GM03348 (cell line): ENCODE measurements at places on chromosomes 7 and 10.
A peak's percentile ranks its signal among the peaks of the same experiment; 100 is the strongest.

DNA sequence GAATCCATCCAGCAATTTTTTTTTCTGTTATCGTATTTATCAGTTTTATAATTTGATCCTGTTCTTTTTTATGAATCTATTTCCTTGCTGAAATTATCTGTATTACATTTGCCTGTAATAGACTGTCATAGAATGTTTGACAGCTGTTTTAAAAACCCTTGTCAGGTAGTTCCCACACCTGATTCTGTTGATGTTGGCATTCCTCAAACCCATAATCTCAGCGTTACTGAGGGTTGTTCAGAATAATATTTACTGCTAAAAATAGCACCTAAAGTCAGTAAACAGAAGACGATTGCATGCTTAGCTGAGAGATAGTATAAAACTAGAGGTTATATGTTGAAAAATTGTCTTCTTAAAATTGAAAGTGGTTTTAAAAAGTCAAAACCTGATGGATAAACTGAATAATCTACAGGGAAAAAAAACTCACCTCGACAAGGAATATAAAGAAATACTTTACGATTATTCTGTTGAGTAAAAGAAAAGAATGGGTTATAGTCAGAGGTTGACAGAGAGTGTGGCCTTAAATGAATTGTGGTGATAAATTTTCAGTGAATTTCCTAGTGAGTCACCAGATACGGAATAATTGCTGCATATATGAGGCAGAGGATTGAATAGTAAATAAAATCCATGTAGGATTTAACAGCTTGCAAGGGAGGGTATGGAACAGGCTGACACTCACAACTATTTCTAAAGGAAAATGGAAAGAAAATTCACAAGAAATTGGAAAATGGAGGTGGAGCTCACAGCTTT is 824.1 kb upstream of the IGFBP3 start:
- DNase-seq: no peak

DNA sequence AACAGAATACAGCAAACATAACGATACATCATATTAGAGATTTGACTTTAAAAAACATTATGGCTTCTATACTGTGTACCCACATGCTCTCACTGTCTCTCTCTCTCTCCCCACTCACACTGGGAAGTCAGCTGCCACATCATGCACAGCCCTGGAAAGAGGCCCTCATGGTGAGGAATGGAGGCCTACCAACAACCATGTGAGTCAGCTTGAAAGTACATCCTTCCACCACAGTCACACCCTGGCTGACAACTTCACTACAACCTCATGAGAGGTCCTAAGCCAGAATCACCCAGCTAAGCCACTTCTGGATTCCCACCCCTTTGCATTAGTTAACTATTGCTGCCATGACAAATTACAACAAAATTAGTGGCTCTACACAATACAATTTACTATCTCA is 23.3 kb upstream of the GPR22 start:
- DNase-seq: peak; percentile 29

GRCh38 chr10:88254091-88254490 is 329.0 kb downstream of the RNLS start:
- peak; percentile 67 for DNase-seq

DNA sequence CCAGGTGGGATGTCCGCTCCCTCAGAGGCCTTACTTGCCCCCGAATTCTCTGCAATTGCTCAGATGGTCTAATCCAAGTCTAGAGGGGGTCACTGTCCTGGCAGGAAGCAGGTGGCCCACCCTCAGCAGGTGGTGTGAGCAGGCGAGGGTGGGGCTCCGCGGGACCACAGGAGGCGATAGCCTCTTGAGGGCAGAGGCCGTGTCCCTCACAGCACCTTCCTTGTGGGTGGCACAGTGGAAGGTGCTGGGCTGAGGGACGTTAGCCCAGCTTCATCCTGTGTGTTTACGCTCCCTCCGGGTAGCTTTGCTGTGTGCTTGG is 38.3 kb upstream of the INPP5A start:
- no peak for DNase-seq

DNA sequence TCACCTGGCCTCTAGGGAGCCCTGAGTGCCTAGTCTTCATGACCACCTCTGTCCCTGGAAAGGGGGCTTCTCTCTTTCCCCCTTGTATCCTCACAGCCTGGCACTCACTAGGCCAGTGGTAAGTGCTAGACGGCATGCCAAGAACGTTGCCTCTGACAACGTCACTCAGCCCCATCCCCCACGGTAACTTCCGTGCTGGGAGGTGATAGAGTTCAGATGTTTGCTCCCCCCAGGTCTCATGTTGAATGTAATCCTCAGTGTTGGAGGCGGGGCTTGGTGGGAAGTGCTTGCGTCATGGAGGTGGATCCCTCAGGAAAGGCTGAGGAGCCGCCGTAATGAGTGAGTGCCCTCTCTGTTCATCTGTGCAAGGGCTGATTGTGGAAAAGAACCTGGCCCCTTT is 343.3 kb upstream of the MKI67 start:
- no peak for DNase-seq

DNA sequence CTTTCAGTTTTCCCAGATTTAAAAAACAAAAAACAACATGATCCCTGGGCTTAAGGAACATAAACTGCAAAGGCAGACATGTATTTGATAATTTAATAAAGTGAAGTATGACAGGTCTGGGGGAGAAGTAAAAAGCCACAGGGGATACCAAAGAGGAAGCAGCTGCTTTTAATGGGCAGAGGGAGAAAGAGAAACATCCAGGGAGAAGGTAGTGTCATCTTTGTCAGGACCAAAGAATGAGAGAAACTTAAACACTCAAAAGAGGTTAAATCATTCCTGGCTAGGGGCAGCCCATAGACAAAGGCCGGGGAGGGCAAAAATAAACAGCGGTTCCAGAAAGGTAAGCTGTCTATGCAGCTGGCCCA is 94.5 kb downstream of the GRB10 start:
- DNase-seq: no peak

- DNase-seq: peak; percentile 67
Measured at GRCh38 chr10:13993169-13993568, 337.6 kb downstream of the FRMD4A start.

GRCh38 chr10:79038841-79039201 is 29.9 kb upstream of the ZMIZ1 start:
- no peak for DNase-seq

DNA sequence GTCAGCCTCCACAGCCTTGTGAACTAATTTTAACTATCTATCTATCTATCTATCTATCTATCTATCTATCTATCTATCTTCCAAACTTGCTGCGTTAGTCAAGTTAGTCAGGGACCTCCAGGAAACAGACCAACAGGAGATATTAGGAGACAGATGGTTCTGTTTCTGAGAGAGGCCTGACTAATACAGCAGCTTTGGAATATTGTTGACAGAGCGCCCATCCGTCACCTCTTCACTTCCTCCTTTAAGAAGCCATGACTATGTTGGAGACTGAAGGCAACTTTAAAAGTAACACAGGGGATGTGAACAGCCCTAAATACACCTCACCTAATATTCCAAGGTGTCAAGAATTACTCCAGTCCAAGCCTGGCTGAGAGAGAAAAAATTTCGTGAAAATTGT is 280.9 kb upstream of the IGFBP3 start:
- no peak for DNase-seq

- DNase-seq: no peak
Measured at GRCh38 chr7:103116991-103117390, 31.9 kb downstream of the NAPEPLD start.

DNA sequence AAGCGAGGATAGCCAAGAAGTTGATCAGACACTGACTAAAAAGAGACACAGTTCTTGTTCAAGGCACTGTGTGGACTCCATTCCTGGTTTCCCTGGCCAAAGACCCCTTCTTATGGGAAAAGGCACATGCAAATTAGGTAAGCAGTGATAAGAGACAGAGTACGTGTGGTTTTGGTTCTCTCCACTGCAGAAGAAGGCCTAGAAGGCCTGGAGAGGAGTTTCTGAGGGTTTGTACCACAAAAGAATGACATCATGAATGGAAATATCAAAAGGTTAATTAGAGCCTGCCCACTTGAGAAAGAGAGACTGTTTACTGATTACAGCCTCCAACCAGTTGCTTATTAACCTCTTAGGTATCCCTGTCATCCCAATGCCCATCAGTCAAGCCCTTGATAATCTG is 137.5 kb downstream of the ZNF365 start:
- no peak for DNase-seq
